Adrenal gland (tissue), 19 donors: ENCODE measurements at places on chromosomes 13 and 19. TPM values are rescaled to one million over a fixed set of nuclear protein-coding genes. Genes with fewer than 3 reads are reported as not detected.

DNA sequence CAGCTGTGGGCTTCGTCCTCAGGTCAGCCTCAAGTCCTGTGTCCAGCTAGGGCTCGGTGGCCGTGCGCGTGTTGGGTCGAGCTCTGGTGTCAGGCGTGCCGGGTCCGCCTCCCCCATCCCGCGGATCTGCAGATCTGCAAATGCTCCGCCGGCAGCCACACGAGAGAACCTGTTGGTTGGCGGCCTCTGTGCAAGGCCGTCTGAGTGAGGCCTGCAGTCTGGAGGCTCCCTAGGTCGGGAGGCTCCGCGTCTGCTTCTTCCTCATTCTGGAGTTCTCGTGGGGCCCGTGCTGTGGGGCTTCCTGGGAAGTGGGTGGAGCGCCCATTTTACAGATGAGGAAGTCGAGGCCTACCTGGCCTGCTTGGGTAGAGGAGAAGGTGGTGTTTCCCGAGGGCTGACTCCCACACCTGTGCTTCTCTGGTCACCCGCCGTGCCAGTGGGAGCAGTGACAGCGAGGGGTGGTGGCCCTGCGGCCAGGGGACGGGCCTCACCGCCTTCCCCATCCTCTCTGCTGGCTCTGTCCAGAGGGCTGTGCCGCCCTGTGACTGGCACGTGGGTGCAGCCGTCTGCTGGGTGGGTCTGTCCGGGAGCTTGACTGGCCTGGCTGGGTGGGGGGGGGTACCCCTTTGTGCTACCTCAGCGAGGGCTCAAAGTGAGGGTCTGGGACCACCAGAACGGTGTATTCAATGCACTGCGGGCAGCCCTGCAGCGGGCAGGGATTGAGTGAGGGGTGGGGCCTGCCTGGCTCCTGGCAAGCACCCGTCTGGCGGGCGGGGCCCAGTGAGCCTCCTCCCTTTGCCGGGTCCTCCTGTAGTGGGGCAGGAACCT is 3.3 kb downstream of the CSNK1G2 start:
- DNase-seq = no peak

DNA sequence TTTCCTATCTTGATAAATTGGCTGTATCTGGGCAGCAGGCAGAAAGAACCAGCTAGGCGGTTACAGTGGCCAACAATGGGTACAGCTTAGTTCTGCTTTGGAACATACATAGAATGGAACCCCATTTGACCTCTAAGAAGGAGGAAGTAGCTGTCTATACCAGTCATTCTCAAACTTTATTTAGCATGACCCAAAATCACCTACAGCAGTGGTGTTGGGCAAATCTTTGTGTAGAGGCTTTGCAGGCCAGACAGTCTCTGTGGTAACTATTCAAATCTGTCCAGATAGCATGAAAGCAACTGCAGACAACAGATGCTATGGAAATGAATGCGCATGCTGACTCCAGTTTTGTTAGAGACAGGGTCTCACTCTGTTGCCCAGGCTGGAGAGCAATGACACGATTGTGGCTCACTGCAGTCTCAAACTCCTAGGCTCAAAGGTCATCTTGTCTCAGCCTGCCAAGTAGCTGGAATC is 12.0 kb upstream of the KCNC3 start:
- DNase-seq = no peak

- no peak for DNase-seq
Measured at GRCh38 chr19:29478578-29479565, 46.9 kb upstream of the VSTM2B start.

- DNase-seq = no peak
Measured at GRCh38 chr13:59099182-59099974, 1064.3 kb downstream of the DIAPH3 start.

Gene CNN1
- total RNA-seq = 17.3 TPM

Gene LATS2
- 35.6 TPM for total RNA-seq

GRCh38 chr13:113607056-113607888 is 22.7 kb downstream of the TFDP1 start:
- DNase-seq = no peak

GRCh38 chr19:4730740-4731171 is 7.1 kb upstream of the DPP9 start:
- no peak for DNase-seq

Gene ZFP28
- 8.0 TPM for total RNA-seq

DNA sequence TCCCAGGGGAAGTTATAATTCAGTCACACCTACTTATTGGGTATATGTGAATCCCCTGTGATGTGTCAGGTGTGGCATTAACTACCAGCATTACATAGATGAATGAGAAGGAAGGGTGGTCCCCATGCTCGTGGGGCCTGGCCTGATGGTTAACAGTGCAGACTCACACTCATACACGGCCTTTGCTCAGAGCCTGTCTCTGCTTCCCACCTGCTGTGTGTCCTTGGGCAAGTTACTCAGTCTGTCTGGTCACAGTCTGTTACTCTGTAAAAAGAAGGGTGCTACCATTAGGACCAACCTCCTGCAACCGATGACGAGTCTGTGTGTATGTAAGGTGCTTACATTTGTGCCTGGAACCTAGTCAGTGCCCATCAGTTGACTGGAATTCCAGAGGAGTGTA is 23.8 kb downstream of the SAFB start:
- DNase-seq = no peak

DNA sequence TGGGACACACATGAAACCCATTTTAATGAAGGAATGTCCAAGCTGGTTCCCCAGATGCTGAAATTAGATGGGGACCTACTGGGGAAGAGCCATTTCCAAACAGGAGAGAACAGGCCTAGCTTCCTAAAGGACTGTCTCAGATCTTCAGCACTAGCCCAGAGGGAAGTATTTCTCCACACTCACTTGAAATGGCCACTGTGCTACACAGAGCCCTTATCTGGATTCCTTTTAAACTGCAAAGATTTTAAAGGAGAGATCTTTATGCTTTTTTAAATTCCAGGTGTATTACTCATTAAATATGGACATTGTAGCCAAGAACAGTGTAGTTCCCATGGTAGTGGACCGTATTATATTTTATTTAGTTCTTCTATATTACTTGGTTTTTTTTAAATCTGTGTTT is 255.3 kb downstream of the SHISA2 start:
- no peak for DNase-seq

GRCh38 chr19:35708391-35708790 is 4.0 kb downstream of the ZBTB32 start:
- DNase-seq = no peak

DNA sequence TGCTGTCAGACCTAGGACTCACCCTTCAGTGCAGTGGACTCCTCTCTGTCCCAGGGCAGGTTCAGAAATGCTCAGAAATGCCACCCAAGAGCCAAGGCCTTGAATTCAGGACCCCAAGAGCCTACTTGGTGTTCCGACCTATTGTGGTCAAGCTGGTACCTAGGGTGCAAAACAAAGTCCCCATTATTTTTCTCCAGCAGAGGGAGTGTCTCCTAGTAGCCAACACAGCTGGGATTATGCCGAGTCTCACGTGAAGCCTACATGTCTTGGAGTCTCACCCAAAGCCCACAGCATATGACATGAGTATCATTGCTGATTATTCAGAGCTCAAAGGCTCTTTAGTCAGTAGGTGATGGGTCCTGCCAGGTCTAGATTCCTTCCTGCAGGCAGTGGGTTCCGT is 671.1 kb upstream of the SPRY2 start:
- no peak for DNase-seq

Gene KRTDAP
- not detected for total RNA-seq
